Mesothelial cell of epicardium (in vitro differentiated cells): ENCODE measurements at places on chromosomes 7 and 10.

GRCh38 chr10:127948791-127949190 lies 41.9 kb downstream of the PTPRE start:
- H3K27me3 ChIP-seq: no peaks in the 10 kb centered on the region
- no peaks in the 10 kb centered on the region for H3K36me3 ChIP-seq
- H3K27ac ChIP-seq: no peak overlapping the region
- peaks cover 13% of the 10 kb centered on the region for H3K4me1 ChIP-seq
- no peak overlapping the region for H3K4me3 ChIP-seq

- peak overlapping the region; percentile 79 for H3K27ac ChIP-seq
- peak overlapping the region; percentile 95 for H3K4me3 ChIP-seq
- H3K27me3 ChIP-seq: no peaks in the 10 kb centered on the region
These were observed 39.4 kb downstream of the HK1 start for GRCh38 chr10:69317626-69318105.

DNA sequence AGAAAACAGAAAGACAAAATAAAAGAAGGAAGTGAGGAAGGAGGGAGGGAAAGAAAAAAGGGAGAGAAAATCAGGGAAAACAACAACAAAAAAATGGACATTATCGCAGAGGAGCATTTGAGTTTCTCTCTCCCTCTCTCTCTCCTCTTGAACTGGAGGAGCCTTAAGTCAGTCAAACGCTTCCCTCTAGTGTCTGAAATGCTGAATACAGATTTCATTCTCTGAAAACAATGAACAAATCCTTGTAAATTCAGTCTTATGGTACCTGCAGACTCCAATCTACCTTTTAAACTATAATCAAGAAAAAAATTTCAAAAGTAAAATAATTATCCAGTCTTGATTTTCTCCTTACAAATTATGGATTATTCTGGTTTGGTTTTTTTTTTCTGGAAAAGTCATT lies 89.2 kb upstream of the PFKP start:
- H3K36me3 ChIP-seq: no peaks in the 10 kb centered on the region
- H3K27ac ChIP-seq: no peak overlapping the region
- no peak for DNase-seq
- H3K4me1 ChIP-seq: peaks cover 9% of the 10 kb centered on the region

DNA sequence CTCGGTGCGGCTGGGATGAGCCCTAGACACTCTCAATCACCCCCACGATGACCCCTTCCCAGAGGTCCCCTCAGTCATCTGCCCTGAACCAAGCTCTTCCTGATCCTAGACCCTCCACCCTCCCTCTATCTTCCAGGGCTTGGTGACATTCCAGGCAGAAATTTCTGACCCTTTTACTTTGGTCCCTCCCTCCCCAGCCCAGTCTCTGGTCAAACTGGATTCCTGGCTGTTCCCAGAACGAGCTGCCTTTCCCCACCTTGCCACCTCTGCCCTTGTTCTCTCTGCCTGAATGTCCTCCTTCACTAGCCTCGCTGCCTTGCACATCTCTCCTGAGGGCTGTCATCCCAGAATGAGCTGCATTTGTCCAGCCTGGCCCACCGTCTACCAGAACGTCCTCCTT lies 1.3 kb upstream of the CLDN4 start:
- H3K36me3 ChIP-seq: no peaks in the 10 kb centered on the region
- peaks cover 2% of the 10 kb centered on the region for H3K27me3 ChIP-seq
- DNase-seq: no peak
- peaks cover 67% of the 10 kb centered on the region for H3K4me1 ChIP-seq

- no peak for DNase-seq
- H3K4me3 ChIP-seq: no peak overlapping the region
- peaks cover 30% of the 10 kb centered on the region for H3K4me1 ChIP-seq
- no peaks in the 10 kb centered on the region for H3K27me3 ChIP-seq
These were observed 248.7 kb downstream of the NEBL start for GRCh38 chr10:20648263-20648874.
